ENCODE measurements at places on chromosomes 12 and 14.

- no peak for DNase-seq
Measured at GRCh38 chr14:37406095-37406494, 189.0 kb downstream of the FOXA1 start.

DNA sequence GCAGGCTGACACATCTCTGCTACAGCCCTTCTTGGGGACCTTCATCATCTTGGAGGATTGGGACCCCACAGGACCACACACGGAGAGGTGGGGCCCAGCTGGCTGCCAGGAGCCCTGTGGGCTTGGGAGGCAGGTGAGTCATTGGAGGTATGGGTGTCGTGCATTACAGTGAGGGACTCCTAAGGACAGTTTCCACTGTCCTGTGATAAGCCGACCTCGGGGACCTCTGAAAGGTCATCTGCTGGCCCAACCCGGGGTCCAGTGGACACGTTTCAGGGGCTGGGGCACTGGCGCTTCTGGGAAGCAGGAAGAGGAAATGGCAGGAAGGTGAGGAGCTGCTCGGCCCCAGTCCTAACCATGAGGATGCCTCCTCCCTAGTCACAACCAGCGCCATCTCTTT, 238.0 kb downstream of the BCL11B start:
- DNase-seq, result no peak

DNA sequence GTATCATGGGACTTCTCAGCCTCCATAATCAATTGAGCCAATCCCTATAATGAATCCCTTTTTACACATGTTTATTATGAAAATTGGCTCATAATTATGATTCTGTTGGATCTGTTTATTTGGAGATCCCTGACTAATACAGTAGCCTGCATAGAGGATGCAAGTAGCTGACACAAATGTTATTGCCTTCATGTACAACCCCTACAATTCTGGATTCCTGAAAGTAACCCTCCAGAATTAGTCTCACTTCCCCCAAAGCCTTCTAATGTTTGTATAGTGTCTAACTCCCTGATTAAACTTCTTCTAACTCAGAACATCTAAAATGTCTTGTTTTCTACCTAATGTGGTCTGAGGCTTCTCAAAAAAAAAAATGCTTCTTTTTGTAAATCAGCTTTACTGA, 6.6 kb upstream of the SMIM10L1 start:
- no peak for DNase-seq

DNA sequence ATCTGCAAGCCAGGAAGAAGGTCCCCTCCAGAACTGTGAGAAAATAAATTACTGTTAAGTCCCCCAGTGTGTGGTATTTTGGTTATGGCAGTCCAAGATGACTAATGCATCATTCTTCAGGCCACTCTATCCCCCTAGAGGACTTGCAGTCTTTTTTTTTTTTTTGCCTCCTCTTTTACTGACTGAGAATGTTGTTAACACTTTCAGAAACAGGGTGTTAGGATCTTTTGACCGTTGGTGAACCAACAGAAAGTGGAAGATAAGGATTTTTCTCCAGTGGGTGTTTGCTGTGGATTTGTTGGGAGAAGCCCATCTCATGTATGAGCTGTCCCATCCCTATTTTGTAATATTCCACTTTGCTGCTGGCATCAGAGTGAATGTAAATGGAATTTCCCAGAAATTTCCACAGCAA, 37.8 kb downstream of the MARK3 start:
- DNase-seq, result no peak

DNA sequence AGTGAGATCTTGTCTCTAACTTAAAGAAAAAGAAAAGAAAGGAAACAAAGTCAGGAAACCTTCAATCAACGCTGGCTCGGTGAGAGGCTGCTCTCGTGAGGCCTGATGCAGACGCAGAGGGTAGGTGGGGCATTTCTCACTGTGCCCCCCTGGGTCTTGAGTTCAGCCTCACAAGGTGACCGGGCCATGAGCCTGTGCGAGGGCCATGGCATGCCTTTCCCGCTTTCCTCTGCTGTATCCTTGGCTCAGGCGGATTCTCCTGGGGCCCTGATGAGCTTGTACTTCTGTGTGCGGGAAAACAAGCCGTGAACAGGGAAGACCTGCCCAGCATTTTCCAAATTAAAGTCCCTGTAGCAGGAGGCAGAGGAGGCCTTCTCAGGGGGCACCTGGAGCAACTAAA, 20.2 kb downstream of the ADGRD1 start:
- DNase-seq, result no peak

- no peak for DNase-seq
Measured at GRCh38 chr12:69123311-69123710, 116.1 kb upstream of the CPSF6 start.

GRCh38 chr14:49621114-49621881, 699 bp downstream of the MGAT2 start:
- peak; percentile 64 for DNase-seq

DNA sequence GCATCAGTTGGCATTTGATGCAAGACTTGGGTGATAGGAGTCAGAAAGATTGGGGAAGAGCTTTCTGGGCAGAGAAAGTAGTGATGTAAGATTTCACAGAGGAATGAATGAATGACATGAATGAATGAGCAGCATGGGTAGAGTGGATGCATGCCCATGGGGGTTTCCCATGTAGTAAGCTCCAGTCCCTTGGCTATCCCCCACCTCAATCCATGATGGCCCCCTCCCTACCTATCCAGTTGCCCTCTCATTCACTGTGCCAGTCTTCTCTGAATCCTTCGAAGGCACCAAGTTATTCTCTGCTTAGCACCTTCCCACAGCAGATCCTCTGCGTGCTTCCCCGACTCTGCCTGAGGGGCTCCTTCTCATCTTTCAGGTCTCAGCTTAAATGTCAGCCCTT, 32.0 kb downstream of the ERH start:
- no peak for DNase-seq

- peak; percentile 99 for DNase-seq
Measured at GRCh38 chr14:32076278-32077080, 625 bp upstream of the ARHGAP5 start.

- DNase-seq, result no peak
Measured at GRCh38 chr12:69910694-69911093, 85.7 kb downstream of the MYRFL start.

- no peak for DNase-seq
Measured at GRCh38 chr12:106773286-106774004, 1.0 kb upstream of the RIC8B start.

DNA sequence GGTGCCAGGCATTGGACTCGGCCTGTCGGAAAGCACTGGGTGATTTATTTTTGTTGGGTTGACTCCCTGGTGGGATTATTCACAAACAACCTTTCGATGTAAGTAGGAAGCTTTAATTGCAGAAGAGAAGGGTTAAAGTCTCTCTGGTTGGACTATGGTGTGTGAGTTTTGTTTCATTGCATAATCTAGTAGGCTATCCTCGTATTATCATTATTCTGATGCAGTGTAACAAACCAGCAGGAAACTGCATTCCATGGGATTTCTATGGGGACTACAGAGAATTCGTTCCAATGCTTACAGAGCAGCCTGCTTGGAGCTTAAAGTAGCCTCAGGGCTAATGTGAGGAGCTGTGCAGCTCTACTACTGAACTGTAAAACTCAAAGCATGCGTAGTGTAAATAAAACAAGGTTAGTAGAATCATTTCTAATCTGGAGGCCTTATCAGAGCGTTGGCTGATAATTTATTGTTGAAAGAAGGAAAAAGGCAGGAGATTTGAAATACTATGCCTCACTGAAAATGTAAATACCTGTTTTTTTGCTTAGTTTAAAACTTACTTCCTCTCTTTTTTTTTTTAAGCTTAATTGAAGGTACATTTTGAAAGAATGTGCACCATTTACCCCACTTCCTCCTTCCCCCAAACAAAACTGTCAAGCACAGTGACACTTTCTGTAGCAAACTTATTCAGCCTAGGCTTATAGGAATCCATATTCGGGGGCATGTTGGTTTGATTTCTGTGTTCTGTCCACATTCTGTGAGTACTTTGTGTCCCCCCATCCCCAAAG, 226.7 kb downstream of the NPAS3 start:
- no peak for DNase-seq

DNA sequence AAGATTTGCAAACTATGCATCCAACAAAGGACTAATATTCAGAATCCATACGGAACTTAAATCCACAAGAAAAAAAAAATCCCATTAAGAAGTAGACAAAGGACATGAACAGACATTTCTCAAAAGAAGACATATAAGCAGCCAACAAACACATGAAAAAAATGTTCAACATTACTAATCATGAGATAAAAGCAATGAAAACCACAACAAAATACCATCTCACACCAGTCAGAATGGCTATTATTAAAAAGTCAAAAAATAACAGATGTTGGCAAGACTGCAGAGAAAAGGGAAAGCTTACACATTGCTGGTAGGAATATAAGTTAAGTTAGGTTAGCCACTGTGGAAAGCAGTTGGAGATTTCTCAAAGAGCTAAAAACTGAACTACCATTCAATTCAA, 16.2 kb downstream of the CDK17 start:
- DNase-seq, result no peak

DNA sequence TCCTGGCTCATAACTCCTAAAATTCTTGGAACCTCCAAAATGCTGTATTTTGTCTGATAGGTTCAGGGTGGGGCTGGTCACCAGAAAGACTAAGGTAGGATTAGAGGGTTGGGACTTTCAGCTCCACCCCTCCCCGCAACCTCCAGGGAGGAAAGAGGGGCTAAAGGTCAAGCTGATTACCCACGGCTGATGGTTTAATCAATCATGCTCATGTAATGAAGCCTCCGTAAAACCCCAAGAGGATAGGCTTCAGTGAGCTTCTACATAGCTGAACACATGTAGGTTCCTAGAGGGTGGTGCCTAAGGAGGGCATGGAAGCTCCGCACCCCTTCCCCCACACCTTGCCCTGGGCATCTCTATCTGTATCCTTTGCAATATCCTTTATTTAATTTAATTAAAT, 60.0 kb downstream of the DGLUCY start:
- no peak for DNase-seq

- no peak for DNase-seq
Measured at GRCh38 chr12:94930216-94930654, 73.3 kb downstream of the NDUFA12 start.

DNA sequence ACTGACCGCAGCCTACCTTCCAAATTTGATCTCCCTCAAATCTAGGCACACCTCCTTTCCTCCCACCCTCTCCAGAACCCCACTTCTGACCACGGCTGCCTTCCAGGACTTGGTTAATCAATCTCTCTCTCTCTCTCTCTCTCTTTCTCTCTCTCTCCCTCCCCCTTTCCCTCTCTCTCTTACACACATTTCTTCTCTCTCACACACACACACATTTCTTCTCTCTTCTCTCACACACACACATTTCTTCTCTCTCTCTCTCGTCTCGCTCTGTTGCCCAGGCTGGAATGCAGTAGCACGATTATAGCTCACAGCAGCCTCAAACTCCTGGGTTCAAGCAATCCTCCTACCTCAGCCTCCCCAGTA, 521 bp upstream of the GMFB start:
- DNase-seq, result no peak

DNA sequence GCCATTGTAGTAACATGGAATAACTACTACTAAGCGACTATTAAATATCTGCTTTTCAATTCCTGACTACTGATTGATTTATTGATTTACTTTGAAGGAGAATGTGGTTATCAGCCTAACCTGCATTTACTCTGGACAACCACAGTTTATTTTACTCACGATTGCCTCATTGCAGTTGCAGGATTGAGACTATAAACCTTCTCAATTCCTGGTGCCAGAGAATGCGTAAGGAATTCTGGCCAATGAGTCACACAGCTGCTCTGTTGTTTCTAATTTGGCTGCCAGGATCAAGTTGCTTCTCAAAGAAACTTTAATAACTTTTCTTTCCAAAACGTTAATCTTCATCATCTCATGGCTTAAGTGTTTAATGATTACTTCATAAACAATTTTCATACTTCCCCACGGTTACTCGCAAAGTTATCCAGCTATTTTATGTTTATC, 13.1 kb upstream of the TMTC1 start:
- peak; percentile 94 for DNase-seq

- DNase-seq, result no peak
Measured at GRCh38 chr14:51335961-51336723, 96.1 kb downstream of the TMX1 start.

GRCh38 chr14:48622980-48623379, 947.6 kb upstream of the MDGA2 start:
- no peak for DNase-seq

DNA sequence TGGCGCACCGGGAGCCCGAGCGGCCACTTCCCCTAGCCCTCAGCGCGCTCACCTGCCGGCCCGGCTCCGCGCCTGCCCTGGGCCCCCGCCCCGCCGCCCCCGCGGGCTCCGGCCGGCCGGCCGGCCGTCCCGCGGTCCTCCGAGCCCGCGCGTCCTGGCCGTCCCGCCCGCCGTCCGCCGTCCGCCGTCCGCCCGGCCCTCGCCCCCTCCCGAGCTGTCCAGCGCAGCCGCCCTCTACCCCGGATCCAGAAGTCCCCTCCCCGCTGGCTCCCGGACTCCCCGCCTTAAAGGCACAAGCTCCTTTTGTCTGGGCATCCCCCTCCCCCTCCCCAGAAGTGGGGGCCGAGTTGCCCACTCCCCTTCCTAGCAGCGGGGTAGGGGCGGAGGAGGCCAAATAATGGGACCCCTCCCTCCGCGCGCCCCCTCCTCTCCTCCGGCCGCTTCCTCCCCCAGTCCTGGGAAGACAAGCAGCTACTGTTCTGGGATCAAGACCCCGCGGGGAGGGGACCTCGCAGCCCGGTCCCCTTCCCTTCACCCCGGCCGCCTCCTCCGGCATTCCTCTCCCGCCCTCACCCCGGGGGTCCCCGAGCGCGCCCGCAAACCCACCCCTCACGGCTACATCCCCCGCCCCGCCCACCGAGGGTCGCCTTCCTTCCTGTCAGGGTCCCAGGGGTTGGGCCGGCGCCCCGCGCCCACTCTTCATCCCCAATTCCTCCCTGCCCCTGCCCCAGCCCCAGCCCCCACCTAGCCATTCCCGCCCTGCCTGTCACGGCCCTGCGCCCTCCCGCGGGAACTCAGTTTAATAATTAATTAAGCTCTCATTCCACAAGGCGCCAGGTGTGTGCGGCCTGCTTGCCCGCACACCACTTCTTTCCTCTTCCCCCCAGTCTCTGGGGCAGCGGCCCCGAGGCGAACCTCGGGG, at the start of gene ADCY6:
ADCY6 (minus strand) TSS at position 236 of the 922 bp plus-strand sequence. CDS start 5,655 bp downstream, outside the sequence.
- peak; percentile 89 for DNase-seq

- DNase-seq, result no peak
Measured at GRCh38 chr12:17810399-17810798, 279.6 kb downstream of the RERGL start.

GRCh38 chr14:104865631-104866441, 768 bp downstream of the CEP170B start:
- DNase-seq, result peak; percentile 57

GRCh38 chr12:122790393-122791075, 16.2 kb downstream of the CCDC62 start:
- no peak for DNase-seq

- peak; percentile 80 for DNase-seq
Measured at GRCh38 chr12:48795550-48796455, 6.9 kb upstream of the ADCY6 start.

DNA sequence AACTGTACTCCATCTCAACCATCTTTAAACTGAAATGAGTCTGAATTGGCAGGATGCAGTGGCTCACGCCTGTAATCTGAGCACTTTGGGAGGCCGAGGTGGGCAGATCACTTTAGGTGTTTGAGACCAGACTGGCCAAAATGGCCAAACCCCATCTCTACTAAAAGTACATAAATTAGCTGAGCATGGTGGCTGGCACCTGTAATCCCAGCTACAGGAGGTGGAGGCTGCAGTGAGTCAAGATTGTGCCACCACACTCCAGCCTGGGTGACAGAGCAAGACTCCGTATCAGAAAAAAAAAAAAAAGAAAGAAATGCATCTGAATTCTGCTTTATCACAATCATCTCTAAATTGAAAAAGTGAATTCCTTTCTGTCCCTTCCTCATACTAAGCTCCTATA, 110.3 kb downstream of the NELL2 start:
- no peak for DNase-seq
